ENCODE measurements at places on chromosomes 1 and 21.
A peak's percentile ranks its signal among the peaks of the same experiment; 100 is the strongest.

DNA sequence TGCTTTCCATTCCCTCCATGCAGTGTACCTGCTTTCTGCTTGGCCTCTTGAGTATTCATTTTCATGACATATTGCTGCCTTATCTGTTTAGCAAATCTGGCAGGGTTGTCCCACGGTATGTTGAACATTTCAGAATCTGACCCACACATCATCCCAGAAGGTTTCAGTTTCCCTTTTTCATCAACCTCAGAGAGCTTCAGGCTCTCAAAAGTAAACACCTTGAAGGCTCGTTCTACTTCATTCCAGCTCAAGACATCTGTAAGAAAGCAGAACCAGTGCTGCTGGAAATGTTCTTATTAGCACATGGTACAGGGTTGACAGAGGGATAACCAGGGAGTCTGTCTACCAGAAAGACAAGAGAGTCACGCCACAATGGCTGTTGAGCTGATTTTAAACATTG lies 103.6 kb downstream of the SPAG17 start:
- DNase-seq, result no peak

GRCh38 chr1:231134624-231135023 lies 27.2 kb upstream of the TRIM67 start:
- no peak for DNase-seq

DNA sequence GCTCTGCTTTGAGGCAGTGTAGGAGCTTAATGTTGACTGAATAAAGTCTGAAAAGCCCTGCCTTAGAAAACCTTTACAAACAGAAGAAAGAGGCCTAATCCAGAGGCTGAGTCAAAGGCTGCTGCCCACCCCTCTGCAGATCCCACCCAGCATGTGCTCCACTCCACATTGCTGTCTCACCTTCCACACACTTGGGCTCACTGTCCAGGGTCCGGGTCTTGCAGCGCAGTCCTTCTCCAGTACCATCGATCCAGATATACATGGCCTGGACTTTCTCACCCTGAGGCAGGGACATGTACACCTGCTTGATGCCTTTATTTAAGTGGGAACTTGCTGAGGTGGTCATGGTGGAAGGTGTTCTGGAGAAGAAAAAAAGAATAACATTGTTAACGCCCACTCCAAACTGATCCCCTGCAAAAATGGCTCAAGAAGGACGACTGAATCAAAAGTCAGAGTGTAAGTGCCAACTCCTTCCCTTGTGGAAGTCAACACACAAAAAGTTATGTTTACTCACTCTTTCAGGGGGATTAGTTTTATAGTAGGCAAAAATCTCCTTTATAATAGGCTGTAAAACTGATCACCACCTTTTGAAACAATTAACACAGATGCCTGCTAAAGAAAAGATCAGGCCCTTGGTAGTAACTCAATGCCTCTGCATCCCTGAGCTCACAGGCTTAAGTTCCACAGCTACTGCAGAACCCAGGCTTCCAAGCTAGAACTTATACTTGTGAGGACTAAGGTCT lies 3.0 kb downstream of the GLUL start:
- no peak for DNase-seq

DNA sequence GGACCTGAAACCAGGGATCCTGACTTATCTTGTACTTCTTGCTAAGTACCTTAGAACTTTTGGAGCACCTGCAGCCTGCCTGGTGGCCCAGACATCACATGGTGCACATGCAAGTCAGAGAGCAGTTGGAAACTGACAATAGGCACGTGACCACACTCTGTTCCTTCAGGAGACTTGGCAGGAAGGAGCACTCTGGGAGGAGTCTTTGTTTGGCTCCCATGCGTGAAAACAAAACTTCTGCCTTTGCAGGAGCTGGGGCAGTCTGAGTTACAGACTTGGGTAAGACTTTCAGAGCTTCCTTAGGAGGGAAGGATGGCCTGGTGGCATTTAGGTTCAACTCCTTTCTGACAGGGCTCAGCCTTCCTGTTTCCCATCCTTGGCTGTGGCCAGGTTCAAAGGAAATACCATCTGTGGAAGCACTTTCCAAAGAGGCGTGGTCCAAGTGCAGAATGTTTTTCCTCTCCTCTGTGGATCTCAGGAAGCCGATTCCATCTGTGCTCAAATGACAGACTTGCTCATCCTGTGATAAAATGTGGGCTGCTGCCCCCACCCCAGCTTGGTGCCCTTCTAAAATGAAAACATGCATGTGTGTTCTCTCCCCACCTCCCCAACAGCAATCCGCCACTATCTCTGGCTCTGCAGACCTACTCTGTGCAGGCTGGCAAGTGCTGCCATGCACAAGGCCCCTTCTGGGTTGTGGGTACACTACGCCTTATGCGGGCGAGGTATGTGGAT lies 14.1 kb upstream of the ZNF436 start:
- DNase-seq, result no peak

GRCh38 chr1:64062941-64063581 lies 140.4 kb upstream of the UBE2U start:
- DNase-seq, result no peak

DNA sequence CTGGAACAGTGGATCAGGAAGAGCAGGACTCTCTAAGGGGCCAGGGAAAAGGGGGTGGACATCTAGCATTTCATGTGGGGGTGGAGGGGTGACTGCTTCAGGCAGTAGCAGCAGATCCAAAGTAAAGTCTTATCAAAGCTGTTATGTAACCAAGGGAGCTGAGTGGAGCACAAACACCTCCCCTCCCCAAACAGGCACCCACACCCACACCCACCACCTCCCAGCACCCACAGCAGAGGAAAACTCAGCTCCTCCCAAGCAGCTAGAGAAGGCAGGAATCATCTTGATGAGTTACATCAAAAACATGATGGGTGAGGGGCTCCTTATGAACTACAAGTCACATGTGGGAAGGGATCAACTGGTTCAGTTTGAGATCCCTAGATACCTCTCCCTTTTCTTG lies 6.0 kb downstream of the DLGAP3 start:
- no peak for DNase-seq

DNA sequence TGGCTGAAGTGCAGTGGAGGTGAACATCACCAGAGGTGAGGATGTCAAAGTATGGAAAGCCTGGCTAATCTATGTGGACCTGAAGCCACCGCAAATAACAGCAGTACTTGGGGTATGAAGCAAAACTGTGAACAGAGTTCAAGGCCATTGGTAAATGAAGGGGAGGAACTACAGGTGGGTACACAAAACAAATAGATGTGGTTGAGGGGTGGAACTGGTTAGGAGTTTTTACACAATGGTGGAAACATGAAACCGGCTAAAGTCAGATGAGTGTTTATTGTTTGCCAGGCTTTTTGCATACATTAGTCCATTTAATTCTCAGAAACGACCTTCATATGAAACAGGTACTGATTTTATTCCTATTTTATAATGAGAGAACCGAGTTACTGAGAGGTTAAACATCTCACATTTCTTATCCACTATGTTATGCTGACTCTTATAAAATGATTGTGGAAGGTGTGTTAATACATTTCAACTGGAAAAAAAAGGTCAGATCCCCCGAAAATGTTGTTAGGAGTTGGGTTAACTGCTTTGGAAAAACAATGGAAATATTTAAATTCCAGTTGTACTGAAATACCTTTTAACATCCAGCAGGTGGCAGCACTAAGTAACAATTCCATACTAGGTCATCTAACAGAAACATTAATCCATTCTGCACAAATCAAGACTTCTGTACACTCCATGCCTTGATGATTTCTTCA lies 44.3 kb upstream of the GTF2B start:
- DNase-seq, result peak; percentile 30

DNA sequence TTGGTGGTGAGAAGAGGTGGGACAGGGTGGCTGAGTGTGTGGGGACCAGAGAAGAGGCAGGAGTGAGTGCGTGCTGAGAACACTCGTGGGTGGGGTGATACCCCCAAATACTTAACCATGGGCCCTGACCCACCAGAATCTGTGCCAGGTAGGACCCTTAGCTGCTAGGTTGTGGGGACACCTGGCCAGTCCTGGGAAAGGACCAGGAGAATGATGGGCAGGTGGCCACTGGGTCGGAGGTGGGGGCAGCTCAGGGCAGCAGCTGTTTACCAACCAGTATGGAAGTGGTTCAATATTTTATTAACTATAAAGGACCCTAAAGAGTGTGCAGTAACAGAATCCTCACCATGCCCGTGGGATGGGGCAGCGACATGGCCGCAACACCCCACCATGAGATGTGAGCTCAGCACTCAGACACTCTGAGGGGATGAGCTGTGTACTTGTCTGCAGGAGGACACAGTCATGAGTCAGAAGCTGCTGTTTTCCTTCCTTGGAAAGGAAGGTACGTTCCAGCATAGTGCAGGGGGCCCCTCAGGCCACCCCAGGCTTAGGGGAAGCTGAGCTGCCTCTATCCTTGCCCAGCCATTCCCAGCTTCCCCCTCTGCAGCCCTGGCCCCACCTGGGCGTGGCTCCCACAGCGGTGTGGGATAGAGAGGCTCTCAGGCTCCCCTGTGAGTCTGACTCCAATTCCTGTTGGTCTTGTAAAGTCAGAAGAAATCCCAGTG lies 25.4 kb downstream of the TEX35 start:
- no peak for DNase-seq

- no peak for DNase-seq
Measured at GRCh38 chr1:60359431-60359830, 285.9 kb upstream of the C1orf87 start.

DNA sequence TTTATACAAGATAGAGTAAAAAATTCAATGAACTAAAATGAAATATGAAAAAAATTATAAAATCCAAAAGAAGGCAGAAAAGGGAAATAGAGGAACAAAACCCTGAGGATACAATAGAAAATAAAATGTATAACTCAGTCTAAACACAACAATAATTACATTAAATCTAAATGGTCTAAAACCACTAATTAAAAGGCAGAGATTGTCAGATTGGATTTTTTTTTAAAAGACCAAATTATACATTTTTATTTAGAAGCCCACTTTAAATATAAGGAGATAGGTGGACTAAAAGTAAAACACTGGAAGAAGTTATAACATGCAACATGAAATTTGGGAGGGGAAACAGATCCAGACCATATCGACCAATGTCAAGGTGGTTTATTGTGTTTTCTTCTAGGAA lies 95.2 kb downstream of the CATSPERE start:
- DNase-seq, result no peak

DNA sequence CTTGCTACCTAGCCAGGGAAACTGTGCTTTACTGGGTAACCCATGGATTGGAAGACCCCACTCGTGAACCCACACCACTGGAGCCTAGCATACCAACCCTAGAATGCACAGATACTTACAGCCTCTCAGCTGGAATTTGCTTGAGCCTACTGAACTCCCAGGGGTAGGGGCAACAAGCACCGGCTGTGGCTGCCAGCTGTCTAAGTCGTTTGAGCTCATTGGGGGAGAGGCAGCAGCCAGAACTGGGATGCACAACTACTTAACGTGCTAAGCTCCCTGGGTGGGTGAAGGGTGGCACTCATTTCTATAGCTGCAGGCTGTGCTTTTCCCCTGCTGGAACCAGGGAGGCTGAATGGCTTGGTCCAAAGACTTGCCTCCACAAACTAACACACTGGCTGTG lies 212.4 kb downstream of the ZNF648 start:
- DNase-seq, result no peak

DNA sequence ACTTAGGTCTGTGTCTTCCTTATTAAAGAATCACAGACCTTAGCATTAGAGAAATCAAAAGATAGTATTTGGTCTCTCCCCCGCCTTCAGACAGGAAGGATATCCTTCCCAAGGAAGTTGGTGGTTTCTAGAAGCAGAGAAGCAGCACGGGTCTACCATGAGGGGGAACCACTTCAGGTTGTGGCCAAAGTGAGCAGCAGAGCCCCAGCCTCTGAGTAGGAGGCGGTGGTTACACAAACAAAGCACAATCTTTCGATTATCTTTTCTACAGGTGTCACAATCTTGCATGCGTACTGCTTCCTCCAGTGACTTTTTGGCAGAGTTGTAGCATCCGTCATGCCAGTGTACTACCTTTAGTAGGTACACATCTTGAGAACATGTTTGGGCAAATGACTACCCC lies 8.8 kb downstream of the PGLYRP4 start:
- DNase-seq, result no peak

DNA sequence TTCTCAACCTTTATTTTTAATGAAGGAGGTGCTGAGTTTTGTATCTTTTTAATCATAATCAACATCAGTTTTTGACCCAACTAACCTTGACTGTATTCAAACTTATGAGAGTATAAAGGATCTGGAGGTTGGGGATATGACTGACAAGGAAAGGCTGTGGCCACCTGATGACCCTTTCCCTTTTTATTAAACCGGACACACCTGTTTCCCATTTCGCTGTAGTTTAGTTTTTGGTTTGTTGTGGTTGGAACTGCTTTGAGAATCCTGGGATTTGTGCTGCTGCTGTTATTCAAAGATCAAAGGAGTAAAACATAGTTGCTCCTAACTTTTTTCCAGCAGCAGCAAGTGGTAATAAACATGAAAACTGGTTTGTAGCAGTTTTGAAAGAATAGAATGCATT lies 12.4 kb downstream of the PRPF38A start:
- no peak for DNase-seq

- DNase-seq, result peak; percentile 31
Measured at GRCh38 chr21:14862794-14863720, 201.7 kb downstream of the NRIP1 start.

- DNase-seq, result no peak
Measured at GRCh38 chr1:165905853-165906252, 78.4 kb downstream of the UCK2 start.

GRCh38 chr1:196377811-196378210 lies 230.4 kb downstream of the KCNT2 start:
- no peak for DNase-seq

DNA sequence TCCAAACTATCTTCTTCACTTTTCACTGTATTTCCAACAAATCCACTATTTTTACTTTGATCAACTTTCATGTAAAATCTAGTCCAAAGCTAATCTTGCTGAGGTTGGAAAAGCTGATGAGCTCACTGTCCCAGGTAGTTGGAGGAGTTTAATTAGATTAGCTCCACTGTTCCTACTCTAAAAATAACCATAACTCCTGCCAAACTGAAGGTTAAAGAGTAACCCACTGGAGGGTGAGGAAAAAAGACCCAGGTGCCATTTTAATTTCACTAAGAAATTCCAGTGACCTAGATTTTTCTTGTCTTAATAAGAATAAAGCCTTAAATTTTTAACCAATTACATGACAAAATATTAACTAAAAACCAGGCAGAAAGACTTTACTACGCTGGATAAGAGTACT lies 15.3 kb downstream of the DCAF8 start:
- DNase-seq, result no peak

DNA sequence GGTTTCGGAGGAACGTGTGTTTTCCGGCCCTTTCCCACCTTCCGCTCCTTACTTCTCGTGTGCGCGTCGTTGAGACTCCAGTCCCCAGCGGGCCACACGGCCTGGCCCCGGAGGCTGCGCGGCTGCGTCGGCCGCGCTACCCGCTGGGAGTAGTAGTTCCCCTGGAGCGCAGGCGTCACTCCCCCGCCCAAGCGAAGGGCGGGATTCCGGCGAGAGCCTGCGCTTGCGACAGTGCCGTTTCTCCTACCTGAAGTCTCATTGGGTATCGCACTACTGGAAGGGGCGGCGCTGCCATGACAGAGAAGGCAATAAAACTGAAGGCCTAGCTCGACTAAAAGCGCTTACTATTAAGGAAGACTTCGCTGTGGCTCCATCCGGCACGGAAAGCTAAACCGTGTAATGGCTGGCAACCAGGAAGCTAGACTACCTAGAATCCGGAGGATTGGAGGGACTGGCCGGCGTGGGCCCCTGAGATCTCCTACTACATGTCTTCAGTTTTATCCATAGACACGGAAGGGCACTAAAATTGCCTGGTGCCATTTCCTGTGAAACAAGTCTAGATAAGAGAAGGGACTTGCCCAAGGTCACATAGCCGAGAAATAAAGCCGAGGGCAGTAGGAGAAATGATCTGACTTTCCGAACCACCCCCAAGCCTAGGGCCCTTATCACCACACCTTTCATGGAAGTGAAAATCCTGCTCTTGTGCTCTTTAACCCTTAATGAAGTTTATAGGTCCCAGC lies 797 bp upstream of the TMEM69 start:
- DNase-seq, result peak; percentile 97
